ENCODE measurements at places on chromosomes 4 and X. TPM values are rescaled to one million over a fixed set of nuclear protein-coding genes. Genes with fewer than 3 reads are reported as not detected.

- no peak for DNase-seq
Measured at GRCh38 chr4:8325291-8325973, 55.9 kb downstream of the HTRA3 start.

DNA sequence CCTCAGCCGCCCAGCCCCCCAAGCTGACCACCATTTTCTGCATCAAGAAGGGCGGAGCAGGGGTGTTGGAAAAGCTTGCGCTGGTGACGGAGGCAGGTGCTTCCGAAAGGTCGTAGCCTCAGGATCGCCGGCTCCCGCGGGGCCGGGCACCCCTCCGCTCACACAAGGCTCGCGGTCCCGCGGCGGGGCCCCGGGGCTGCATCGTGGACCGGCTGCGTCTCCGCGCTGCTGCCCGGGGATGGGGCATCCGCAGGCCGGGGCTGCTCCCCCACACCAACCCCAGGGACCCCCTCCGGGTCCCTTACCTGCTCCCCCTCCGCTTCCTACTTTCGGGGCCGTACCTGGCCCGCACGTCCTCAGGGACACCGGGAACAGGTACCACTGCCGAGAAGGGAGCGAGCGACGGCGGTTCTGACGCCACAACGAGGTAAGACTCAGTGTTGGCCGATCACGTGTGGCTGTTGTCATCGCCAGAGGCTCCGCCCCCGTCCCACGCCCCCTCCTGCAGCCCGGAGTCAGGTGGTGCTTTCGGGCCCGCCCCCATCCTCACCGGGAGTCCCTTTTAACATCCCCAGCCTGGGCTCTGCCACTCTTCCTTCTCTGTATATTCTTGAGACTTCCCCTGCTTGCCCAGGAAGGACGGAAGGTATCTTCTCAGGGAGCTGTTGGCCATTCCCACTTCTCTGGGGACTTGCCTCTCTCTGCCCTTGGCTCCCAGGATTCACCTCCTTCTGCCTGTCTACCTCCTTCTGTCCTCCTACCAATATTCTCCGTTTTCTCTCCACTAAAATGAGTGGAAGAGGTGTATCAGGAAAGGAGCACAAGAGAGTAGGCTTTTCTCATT lies at the start of gene BEX2:
BEX2 (minus strand) TSS at position 436 of the 844 bp plus-strand sequence. CDS start 1,014 bp downstream, outside the sequence.
- DNase-seq, result peak; percentile 18

DNA sequence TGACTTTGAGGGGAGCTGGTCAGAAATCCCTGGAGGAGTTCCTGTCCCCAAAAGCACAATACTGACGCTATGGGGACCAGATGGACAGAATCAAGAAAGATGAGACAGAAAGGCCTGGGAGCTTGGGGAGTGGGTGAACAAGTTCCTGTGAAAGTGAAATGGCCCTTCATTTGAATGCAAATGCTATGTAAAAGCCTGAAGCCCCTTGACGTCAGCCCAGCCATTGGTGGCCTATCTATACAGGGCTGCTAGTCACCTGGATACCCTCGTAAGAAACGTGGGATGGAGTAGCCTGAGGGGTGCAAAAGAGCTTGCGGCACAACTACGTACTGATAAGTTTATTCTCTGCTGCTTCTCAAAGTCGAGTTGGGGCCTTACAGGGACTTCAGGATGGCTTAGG lies at the start of gene CDX4:
CDX4 (plus strand) TSS at position 223 of the 400 bp plus-strand sequence. CDS start 201 bp downstream, outside the sequence.
- no peak for DNase-seq

GRCh38 chrX:81355436-81355835 lies 153.5 kb downstream of the SH3BGRL start:
- DNase-seq, result no peak

DNA sequence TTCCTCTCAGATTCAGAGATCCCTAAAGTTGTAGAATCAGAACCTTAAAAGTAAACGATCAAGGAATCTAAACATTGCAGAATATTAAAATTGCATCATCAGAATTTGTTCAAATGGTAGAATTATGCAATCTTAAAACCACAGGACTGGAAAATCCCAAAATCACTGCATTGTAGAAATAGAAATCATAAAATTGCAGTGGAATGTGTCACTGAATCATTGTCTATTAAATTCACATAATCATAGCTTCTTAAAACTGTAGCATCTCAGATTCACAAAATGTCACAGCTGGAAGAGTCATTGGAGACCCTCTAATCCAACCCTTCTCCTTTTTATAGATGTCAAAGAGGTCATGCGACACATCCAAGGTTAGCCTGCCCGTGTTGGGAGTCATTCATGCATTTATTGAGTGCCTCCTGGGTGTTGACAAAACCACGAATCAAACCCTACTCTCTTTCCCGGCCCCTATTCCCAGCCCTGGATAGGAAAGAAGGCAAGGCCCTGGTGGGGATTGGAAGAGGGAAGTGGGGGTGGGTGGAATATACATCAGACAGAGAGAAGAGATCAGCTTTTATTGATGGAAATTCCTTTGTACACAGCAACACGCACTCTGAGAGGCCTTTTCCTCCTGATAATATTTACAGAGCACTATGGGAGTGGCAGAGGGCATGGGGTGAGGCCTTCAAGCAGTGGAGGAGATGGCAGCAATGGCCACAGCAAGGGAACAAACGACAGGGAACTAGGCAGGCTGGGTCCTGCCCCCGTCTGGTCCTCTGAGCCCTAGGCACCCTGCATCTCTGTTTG lies 15.4 kb downstream of the IQSEC2 start:
- DNase-seq, result peak; percentile 32

GRCh38 chr4:13054420-13054970 lies 429.6 kb downstream of the RAB28 start:
- no peak for DNase-seq

- DNase-seq, result no peak
Measured at GRCh38 chr4:91111556-91111955, 984.4 kb downstream of the CCSER1 start.

GRCh38 chrX:103879339-103879738 lies 47.3 kb upstream of the RAB9B start:
- DNase-seq, result peak; percentile 13

- peak; percentile 3 for DNase-seq
Measured at GRCh38 chrX:85992811-85993229, 54.5 kb downstream of the CHM start.

GRCh38 chr4:116303736-116304188 lies 781.6 kb downstream of the TRAM1L1 start:
- no peak for DNase-seq

DNA sequence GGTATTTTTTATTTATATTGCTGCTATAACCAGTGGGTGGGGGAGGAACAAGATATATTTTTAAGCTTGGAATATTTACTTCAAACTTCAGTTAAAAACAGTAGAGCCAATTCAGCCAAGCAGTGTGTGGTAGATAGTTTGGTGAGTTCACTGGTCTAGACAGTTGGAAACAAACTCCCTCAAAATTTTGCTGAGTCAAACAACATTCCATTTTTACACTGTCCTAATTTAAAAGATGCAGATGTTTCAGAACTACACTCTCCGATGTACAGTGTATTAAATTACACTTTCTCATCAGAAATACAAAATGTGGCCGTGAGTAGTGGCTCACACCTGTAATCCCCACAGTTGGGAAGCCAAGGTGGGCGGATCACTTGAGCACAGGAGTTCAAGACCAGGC lies 23.3 kb downstream of the PRKX start:
- DNase-seq, result no peak

DNA sequence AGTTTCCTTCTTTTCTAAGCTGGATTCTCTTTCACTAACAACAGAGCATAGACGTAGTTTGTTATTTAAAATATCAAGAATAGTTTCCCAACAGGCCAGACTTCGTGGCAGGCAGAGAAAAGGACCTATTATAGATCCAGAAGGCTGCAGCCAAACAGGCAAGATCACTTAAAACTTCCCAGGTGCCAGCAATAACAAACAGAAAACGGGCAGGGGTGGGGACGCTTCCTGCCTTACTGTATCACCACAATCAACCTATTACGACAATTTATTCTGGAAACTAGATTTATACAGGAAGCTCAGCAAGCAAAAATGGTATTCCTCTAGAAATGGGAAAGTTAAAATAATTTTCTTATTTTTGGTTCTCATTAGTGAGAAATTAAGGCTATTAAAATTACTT lies 22.1 kb downstream of the RWDD4 start:
- peak; percentile 29 for DNase-seq

GRCh38 chr4:110625576-110626257 lies 2.8 kb upstream of the PITX2 start:
- DNase-seq, result no peak

DNA sequence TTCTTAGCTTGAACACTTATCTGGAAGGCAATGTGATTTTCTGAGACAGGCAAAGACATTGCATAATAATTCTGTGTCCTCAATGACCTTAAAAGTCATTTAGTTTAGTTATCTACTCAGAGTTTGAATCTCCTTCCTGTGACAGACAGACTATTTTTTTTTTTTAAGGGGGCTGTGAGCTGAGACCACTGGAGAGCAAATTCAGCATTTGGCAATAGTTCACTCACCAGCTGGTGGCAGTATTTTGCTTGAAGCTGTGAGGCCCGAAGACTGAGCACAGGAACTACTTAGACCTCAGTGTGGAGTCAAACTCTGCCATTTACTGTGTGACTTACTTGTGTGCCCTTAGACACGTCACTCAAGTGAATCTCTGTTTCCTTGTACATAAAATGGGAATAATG lies 22.9 kb upstream of the CPE start:
- DNase-seq, result no peak

DNA sequence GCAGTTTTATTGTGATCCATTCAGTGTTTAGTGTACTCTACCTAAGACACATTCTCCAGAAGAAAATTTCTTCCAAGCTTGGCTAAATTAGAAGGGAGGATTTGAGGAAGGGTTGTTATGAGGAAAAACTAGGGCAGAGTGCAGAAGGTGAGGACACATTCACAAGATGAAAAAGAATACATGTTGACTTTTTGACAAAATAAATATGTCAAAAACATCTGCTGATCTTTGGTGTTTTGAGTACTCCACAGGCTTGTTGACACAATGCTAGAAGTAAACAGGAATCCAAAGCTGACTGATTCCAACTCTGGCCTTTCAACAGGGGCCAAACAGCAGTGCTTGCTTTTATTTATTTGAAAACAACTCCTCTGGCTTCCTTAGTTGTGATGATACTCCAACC lies 125.8 kb upstream of the SLC7A11 start:
- DNase-seq, result no peak

GRCh38 chrX:154828016-154828408 lies 6.5 kb downstream of the SMIM9 start:
- DNase-seq, result no peak

- DNase-seq, result peak; percentile 48
Measured at GRCh38 chrX:18377796-18378195, 23.3 kb upstream of the SCML2 start.

CCDC120 gene
- not detected for total RNA-seq

RAP2C gene
- total RNA-seq, result 13.2 TPM

SLAIN2 gene
- total RNA-seq, result 38.1 TPM

SSX2 gene
- total RNA-seq, result not detected

ITIH6 gene
- not detected for total RNA-seq

Measured in A172 (cell line).